NCI-H510A treated with DMSO at 0.1 percent for 48 hours (cell line): ENCODE measurements at places on chromosomes 12 and 14.

- no peak for DNase-seq
These were observed 1.1 kb upstream of the ITGA7 start for GRCh38 chr12:55708695-55709233.

- DNase-seq: no peak
These were observed 155.4 kb upstream of the ARHGAP5 start for GRCh38 chr14:31921721-31922120.

DNA sequence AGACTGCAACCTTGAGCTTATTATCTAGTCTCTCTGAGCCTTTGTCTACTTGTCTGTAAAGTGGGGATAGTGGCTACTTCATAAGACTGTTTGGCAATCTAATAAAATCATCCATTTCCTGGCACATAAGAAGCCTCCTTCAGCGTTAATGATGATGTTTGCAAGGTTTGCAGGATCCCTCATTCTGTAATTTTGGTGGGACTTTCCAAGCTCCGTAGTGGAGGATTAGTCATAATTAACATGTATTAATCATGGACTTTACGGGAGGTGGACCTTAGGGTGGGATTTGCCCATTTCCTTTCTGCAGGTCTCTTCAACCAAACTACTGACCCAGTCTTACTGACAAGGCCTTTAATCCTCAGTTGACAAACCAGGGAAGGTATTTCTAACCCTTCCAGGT lies 66.2 kb downstream of the NTF3 start:
- DNase-seq: no peak

- DNase-seq: no peak
These were observed 14.6 kb upstream of the DDHD1 start for GRCh38 chr14:53167602-53168328.

GRCh38 chr12:4215229-4216186 lies 58.1 kb upstream of the CCND2 start:
- DNase-seq: no peak

GRCh38 chr12:120356567-120357030 lies 12.4 kb downstream of the MSI1 start:
- DNase-seq: peak; percentile 72

GRCh38 chr14:103696070-103696402 lies 19.2 kb downstream of the XRCC3 start:
- DNase-seq: no peak

- no peak for DNase-seq
These were observed 56.5 kb upstream of the CFL2 start for GRCh38 chr14:34770901-34771300.

DNA sequence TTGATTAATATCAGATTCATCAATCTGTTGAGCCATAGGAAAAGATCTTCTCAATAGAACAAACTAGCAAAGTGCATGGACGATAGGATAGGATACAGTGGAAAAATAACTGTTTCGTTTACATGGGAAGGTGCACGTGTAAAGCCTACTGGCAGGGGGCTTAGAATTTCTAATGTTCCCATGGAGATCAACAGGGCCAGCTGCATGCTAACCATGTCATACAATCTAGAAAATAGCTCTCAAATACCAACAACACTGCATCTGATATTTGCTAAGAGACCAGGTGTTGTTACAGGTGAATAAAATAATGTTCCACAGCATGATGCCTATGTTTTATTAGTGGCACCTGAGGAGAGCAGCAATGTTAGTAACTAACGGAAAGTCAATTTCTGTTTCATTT lies 72.5 kb downstream of the ACSS3 start:
- DNase-seq: peak; percentile 91

DNA sequence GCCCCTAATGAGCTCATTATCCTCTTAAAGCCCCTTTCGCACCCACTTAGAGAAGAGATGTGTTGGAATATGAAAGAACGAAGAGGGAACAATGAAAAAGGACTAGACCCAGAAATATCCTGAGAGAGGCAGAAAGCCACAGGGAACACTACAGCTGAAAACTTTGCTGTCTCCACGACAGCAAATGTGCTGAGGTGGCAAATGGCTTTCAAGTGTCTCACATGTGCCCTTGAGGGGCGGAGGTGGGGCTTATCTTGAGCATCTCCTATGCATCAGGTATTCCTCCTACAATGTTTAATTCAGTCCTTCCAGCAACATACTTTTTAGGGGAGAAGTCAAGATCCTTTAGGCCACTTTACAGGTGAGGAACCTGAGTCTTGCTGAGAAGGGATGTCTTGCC lies 62.9 kb downstream of the WSCD2 start:
- no peak for DNase-seq

DNA sequence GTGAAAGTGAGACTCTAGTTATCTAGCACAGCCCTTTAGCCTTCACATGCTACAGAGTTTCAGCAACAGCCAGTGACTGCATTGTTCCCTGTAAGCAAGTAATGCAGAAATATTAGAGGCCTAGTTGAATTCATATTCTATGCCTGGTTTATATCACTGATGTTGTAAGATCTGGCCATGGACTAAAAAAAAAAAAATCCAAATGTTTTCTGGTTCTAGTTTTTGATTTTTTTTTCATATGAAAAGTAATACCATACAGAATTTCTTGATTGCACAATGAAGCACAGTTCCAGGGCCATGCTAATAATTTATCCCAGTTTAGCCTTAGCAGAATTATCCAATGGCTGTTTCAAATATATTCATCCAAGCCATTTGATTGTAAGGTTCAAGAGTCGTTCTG lies 341.5 kb upstream of the DDHD1 start:
- no peak for DNase-seq

DNA sequence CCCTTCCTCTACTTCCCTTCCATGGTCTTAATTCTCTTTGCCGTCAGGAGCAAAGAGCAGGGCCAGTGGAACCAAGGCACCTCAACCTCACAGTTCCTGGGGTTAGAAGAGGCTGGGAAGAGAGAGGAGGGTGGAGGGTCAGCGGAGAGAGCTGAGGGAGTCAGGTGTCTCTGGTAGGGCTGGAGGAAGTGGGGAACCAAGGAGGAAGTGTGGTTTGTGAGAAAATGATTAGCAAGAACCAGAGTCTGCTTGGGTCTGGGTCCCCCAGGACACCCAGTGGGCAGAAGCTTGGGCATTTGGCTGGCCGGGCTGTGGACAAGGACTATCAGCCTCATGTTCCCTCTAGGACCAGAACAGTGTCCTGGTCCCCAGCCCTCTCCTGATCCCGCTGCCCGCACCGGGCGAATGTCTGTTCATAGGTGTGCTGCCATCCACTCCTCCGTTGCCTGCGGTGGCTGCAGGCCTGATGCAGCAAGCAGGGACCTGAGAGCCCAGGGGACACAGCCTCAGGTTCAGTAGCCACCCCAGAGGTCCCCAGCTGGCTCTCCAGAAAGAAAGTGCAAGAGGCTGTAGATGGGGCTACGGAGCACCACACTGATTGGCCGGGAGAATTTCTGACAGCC lies 2.3 kb downstream of the HOXC12 start:
- no peak for DNase-seq
